ENCODE measurements at places on chromosomes 4 and X.

DNA sequence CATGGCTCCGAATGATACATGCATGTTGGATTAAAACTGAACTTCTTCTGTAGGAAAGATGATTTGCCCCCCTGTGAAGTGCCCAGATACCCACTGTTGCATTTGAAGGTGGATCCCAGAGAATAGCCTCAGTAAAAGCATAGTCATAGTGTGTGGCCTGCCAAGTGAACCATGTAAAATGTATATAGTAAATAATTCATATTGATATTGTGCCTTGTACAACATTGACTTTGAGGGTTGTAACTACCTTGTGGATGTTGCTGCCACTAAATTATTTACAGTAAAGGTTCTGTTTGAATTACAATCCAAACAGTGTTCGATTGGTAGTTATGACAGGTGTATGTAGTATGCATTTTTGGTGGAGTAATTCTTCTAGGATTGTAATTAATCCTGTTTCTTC is 19.2 kb downstream of the TMEM131L start:
- DNase-seq = no peak

DNA sequence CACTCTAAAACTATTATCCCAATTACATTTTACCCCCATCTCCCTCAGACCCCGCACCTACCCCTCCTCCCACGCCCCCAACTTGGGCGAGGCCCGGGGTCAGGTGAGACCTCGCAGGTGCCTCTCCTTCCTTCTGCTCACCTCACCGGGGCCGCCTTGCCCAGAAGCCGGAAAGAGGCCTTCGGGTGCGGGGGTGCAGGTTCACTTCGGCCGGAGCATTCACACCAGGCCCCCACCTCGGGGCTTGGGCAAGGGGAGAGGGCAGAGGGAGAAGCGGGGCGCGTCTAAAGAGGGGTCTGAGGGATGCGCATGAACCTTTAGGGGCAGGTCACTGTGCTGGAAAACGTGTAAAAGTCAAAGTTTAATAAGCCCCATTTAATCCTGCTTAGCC is 427 bp downstream of the ZNF182 start:
- DNase-seq = no peak

DNA sequence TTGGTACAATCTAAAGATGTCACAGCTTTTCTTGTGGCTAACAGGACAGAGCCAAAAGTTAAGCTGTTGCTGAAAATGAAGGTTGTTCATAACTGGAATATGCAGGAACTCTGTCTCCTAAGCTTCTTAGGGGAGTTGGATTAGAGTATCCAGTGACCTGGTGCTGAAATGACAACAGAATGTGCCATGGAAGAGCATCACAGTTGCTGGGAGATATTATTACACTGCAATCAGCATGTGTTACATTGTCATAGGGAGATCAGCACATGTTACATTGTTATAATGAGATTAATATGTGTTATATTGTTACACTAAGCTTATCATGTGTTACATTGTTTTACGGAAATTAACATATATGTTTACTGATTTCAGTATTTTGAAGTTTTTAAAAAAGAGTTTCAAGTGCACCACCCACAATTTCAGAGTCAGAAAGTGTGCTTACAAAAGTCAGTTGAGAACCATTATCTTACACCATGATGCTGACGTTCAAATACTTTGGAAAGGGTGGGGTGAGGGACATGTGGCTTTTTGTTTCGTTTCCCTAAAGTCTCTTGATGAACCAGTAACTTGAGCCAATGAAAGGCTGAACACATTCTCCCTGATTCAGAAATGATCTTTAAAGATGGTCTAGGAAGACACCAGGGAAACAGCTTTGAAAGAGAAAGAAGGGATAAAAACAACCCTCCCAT is 113.4 kb downstream of the DRD5 start:
- DNase-seq = no peak

- no peak for DNase-seq
Measured at GRCh38 chr4:131721883-131722282, 1427.2 kb upstream of the PCDH10 start.

DNA sequence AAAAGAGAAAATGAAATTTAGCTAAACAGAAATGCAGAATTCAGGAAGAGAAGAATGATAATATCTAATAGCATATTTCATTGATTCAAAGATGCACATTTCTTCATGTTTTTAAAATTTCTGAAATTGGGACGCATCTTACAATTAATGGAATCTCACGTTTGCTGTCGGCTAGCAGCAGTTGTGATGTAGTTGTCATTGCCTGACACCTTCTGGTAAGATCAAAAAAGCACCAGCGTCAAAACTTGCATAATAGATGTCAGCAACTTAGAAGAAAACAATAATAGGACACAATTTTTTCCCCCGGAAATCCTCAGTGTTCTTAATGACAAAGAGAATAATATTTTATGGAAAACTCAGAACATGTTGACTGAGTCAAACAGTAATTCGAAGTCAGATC is 29.8 kb upstream of the SLC7A3 start:
- no peak for DNase-seq

GRCh38 chr4:72895408-72895807 is 174.1 kb downstream of the COX18 start:
- no peak for DNase-seq

DNA sequence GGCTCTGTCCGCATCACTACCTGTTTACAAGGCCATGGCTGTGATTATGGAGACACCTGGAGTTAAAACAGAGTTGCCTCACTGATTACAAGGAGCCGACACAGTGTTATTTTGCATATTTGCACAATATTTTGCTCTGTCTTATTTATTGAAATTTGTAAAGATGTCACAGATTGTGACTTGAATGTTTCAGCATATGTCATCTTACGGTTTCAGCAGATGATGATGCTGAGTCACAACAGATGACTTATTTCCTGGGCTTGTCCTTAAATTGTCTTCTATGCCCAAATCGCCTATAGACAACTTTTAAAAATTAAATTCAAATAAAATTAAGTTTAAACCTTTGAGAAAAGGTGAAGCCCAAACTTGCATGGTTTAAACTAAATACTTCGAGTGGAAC is 87.1 kb upstream of the INPP4B start:
- no peak for DNase-seq

- DNase-seq = no peak
Measured at GRCh38 chrX:57417827-57418226, 131.3 kb downstream of the FAAH2 start.

- DNase-seq = no peak
Measured at GRCh38 chrX:120260369-120260768, 9.8 kb downstream of the ZBTB33 start.

Measured in GM20000 (cell line).